ENCODE measurements at places on chromosomes 5 and 9.

GRCh38 chr5:123478546-123478945 is 33.4 kb upstream of the CSNK1G3 start:
- no peak for DNase-seq

DNA sequence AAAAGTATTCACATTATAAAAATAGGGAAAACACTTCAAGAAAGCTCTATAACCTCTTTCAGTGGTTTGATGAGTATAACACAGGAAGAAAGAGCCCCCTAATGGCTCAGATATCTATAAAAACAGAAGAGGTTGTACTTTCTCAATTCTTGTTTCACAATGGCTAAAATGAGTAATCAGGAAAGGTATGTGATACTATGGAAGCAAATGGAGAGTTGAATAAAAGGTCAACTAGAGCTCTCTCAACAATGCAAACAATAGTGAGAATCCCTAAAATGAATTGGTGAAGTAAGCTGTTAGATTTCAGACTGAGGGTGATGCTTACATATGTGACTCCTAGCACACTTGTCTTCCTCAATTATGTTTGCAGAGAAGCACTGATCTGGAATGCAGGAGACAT is 584.6 kb upstream of the CDH18 start:
- DNase-seq, result no peak

DNA sequence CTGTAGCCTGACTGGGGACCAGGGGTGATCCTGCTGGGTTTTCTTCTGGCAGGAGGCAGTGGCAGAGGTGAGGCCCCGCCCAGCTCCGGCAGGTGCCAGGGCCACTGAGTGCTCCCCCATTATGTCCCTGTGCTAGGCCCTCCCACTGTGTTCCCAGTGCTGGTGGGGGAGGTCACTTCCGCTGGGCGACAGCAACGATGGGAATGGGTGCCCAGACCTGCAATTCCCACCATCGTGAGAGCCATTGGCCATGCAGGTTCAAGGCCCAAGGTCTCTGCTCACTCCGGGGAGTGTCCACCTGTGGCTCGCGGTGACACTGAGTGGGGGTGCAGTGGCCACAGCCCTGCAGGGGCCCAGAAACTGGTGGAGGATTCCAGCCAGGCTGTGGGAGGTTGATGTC is 98.6 kb downstream of the RXRA start:
- DNase-seq, result no peak

GRCh38 chr5:153641183-153641688 is 150.8 kb downstream of the GRIA1 start:
- no peak for DNase-seq

GRCh38 chr5:123746683-123747360 is 234.8 kb downstream of the CSNK1G3 start:
- DNase-seq, result no peak

DNA sequence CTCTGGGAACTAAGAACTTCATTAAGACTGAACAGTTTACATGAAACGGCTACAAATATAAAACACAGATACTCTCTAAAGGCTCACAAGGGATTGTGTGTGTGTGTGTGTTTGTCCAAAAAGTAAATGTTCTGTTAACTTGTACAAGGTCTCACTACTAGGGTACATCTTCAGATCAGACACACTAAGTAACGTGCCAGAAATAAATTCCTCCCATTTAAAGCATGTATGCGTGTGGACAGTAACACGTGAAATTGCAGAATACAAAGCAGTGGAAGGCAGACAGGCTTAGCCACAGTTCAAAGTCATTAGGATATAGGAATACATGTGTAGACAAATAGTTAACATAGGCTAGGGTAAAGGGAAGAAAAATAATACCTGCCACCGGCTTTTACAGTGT is 1.8 kb downstream of the BNC2 start:
- DNase-seq, result no peak

- DNase-seq, result no peak
Measured at GRCh38 chr5:26343801-26344325, 694.5 kb downstream of the CDH9 start.

DNA sequence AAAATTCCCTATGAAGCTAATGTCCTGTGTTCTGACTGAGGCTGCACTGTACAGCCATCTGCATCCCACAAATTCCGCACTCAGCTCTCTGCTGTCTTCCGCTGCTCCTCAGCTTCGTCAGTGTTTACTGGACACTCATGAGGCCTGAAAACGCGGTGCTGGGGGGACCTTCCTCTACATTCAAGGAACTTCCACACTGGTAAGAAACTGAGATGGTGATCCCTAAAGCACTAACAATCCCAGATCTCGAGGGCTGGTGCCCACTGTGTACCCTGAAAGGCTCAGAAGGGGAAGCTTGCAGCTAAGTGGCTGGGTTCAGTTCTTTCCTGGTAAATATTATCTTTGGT is 117.9 kb downstream of the NRG2 start:
- no peak for DNase-seq

- no peak for DNase-seq
Measured at GRCh38 chr5:157550663-157551062, 24.9 kb downstream of the ADAM19 start.

DNA sequence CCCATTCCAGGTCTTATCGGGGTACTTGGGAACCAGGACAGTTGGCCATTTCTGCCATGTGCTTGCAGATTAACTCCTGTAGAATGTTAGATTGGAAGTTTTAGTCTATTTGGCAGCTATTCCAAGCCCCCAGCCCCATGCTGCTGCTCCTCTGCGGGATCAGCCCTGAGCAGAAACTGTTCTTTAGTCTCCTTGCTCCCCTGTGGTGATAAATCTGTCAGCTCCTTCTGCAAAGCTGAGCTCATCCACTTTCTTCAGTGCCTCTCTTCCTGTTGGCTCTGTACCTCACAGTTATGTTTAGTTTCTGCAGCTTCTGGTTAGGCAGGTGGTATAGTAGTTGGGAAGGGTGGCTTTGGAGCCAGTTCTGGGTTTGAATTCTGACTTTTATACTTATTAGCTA is 170.4 kb downstream of the GRIA1 start:
- no peak for DNase-seq

GRCh38 chr5:42387563-42387962 is 35.7 kb upstream of the GHR start:
- DNase-seq, result no peak

DNA sequence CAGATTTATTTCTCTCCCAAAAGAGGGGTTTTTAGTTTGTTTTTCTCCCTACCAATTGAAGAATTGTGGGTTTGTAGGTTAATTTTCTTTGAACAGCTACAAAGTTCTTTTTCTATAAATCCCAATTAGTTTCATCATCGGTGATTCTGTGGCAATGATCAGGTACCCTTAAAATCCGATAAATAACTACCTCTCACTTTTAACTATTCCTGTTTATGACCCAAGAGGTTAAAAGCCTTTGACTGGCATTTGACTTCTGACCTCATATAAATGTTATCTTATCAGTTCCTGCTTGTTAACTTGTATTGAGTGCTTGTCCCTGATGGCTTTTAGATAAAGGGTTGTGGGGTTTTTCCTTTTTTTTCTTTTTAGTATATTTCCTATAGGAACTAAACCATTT is 124.4 kb upstream of the TMEM161B start:
- no peak for DNase-seq

GRCh38 chr5:74885170-74885569 is 19.0 kb upstream of the FAM169A start:
- DNase-seq, result no peak

DNA sequence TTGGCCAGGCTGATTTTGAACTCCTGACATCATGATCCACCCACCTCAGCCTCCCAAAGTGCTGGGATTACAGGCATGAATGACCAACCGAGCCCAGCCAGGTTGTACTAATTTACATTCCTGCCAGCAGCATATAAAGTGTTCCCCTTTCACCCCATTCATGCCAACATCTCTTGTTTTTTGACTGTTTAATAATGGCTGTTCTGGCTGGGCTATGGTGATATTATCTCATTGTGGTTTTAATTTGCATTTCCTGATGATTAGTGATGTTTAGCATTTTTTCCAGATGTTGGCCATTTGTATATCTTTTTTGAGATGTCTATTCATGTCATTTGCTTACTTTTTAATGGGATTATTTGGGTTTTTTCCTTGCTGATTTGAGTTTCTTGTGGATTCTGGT is 87.3 kb downstream of the INVS start:
- no peak for DNase-seq

DNA sequence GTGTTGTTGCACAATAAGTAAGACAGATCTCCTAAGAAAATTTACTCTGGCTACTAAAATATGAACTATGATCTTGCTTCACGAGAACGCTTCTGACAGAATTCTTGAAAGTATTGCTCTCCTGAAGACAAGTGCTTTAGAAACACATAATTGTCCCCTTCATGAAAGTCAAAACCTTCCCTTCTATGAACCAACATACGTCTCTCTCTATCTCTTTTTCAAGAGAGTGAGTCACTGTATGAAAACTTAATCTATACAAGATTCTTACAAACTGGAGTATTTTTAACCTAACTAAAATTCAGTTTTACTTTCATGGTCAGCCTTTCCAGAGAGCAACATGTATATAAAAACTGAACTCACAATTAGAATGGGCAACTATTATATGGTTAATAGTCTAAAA is 688.0 kb upstream of the CTNND2 start:
- no peak for DNase-seq

GRCh38 chr5:9058666-9059065 is 487.2 kb downstream of the SEMA5A start:
- no peak for DNase-seq

- no peak for DNase-seq
Measured at GRCh38 chr5:132770476-132771159, 6.4 kb downstream of the SEPTIN8 start.

DNA sequence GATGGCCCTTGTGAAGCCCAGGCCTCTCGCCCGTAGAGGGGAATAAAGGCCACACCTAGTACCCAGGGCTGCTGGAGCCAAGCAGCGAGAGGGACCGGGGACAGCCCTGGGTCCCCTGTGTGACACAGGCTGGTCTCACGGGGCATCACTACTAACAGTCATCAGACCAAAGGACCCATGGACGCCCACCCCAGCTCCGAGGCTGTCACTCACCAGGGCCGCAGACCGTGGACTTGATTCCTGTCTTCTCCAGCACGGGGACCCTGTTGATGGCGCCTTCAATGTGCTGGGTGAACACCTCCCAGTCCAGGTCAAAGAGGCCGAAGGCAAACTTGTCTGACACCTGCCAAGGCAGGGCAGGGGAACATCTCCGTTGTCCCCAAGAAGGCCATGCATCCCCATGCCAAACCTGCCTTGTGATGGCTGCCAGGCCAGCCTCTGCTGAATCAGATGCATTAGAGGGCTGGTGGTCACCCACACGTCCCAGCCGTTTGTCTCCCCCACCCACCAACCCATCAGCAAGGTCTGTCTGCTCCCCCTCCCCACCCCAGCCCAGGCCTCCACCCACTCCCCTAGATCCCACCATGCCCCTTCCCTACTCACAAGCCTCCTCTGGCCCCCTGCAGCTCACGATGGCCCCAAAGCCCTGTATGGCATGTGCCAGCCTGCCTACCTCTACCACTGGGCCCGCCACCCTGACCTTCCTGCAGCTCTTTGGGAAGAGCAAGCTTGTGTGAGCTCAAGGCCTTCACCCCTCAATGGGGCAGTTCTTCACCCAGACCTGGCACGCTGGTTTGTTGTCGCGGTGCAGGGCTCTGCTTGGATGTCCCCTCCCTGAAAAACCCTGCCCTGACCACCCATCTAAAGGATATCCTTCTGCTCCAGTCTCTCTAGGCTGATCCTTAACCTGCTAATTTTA is 20.8 kb downstream of the SARDH start:
- no peak for DNase-seq

Data from CD4-positive, alpha-beta T cell treated with Interleukin-12 subunit alpha and Interleukin-12 subunit beta, for 1 hour (primary cell).